Right renal pelvis (tissue), 4 donors: ENCODE measurements at places on chromosomes 2 and 18.

DNA sequence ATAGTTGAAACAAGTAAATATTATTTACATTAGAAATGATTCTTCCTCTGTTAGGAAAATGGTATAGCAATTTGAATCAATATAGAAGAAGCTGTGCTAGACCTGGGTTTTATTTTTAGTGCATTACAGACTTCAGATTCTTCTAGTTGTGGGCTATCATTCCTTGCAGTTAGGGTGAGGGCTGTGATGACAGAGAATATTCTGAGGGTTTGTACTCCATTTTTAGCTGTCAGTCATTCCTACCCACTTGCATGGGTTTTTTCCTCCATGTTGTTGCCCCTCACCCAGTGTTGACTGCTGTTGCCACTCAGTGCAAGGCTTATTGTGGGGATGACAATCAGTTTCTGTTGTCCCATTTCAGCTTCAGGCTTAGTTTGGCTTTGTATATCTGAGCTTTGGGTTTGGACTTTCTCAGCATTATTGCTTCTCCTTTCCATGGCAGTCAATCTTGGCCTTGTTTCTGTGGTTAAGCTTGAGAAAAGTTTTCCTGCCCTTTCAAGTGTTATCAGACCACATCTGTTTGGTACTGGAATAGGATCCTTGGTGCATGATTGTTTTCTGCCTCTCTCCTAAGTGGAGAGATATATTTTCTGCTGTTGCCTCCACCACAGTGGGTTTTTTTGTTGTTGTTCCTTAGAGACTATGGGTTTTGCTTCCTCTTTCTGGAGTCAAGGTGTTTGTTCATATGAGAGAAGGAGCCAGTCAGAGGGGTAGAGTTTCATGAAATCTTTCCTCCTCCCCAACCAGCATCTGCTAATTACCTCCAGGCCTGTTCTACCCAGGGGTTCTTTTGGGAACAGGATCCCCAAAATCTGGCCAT is 312.7 kb upstream of the CWC22 start:
- no peak for DNase-seq

DNA sequence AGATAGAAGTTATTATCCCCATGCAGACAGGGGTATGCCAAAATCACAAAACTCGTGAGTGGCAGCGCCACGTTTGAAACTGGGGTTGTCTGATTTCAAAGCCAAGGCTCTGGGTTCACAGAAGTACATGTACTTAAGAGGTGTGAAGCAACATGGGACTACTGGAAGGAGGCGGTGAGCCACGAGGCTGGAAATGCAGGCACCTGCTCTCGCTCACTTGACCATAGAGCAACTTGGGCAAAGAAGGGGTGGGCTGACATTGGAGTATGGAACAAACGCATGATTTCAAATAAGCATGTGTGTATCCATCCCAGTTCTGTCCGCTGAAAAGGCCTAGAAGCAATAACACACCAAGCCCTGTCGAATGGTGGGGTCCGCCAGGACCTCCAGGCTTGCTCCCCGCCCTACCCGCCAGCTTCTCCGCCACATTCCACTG is 593 bp upstream of the ACTR2 start:
- no peak for DNase-seq

- DNase-seq, result no peak
These were observed 1.9 kb downstream of the DNMT3A start for GRCh38 chr2:25339791-25340180.

GRCh38 chr2:239285932-239286230 is 114.9 kb downstream of the HDAC4 start:
- no peak for DNase-seq

DNA sequence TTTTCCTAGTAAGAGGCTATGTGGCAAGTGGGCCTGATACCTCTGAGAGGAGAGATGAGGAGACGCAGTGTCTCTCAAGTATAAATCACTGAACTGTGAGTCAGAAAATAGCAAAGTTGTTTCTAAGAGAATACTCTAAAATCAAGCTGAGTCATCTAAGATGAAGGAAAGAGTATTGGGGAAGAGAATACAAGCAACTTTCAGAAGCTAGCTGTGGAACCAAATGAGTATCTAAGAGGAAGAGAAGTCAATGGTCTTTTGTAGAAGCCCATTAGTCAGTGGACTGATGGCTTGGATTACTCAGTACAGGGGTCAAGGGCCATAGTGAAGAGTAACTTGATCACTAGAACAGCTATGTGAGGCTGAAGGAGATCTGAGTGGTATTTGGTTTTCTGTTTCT is 2.7 kb upstream of the DCC start:
- no peak for DNase-seq

GRCh38 chr2:220877897-220878296 is 694.2 kb downstream of the EPHA4 start:
- DNase-seq, result no peak

- no peak for DNase-seq
These were observed 49.1 kb upstream of the CTDP1 start for GRCh38 chr18:79630281-79631095.

- no peak for DNase-seq
These were observed 43.3 kb downstream of the LRRFIP1 start for GRCh38 chr2:237670641-237671040.

DNA sequence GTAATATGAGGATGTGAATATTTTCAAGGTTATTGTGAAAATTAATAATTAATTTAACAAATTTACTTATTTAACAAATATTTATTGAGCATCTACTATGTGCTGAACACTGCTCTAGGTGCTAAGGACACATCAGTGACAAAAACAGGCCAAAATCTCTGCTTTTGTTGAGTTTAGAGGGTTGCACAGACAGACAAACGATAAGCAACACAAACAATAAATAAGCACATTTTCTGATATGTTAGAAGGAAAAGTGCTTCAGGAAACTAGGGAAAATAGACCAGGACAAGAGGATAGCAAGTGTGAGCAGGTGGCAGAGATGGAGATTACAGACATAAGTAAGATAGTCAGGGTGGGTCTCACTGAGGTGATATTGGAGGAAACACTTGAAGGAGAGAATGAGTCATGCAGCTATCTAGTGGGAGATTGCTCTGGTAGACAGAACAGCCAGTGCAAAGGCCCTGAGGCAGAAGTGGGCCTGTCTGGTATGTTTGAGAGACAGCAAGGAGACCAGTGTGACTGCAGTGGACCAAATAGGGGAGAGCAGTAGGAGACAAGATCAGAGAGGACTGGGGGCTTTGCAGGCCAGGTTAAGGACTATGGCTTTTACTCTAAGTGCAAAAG is 38.3 kb downstream of the SFXN5 start:
- DNase-seq, result no peak

DNA sequence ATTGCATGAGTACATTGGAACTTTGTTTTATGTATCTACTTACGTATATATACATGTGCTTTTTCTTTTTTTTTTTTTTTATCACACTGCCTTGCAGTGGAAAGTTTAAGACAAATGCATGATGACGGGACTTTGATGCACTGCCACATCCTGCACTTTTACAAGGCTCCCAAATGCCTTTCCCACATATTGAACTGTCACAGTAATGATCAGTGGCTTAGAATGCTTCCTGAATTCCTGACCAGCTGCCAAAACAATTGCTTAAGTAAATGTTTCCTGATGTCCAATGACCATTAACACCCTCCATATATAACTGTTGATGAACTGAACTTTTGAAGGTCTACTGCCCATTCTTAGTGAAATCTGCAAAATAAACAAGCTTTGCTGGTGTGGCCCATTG is 60.2 kb downstream of the LYPD6B start:
- no peak for DNase-seq

- no peak for DNase-seq
These were observed 21.0 kb downstream of the MROH2A start for GRCh38 chr2:233799087-233799665.
